ENCODE measurements at places on chromosomes 7 and 10.

GRCh38 chr10:7520507-7521485 lies 110.0 kb upstream of the SFMBT2 start:
- no peak for DNase-seq

GRCh38 chr10:99234041-99234790 lies 1.4 kb downstream of the HPSE2 start:
- no peak for DNase-seq

DNA sequence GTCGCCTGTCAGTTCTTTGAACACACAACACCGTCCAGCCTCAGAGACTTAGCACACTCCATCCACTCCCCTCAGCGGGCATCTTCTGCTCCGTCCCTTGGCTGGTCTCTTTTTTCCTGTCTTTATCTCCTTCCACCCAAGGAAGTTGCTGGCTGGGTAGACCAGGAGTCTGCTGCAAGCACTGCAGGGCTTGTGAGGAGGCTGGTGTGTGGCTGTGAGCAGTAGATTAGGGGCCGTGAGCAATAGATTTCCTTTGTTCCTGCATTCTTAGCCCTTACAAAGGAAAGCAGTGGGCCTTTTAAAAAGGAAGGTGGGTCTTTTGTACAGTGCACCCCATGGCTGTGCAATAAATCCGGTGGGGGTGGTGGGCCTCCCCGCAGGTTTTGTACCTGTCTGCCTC lies 100.3 kb upstream of the BTBD16 start:
- no peak for DNase-seq

- no peak for DNase-seq
Measured at GRCh38 chr7:78224923-78225322, 426.4 kb downstream of the PHTF2 start.

- no peak for DNase-seq
Measured at GRCh38 chr7:105639667-105640493, 58.6 kb upstream of the EFCAB10 start.

Data from NCI-H2107 (cell line).